ENCODE measurements at places on chromosomes 1 and 21.
A peak's percentile ranks its signal among the peaks of the same experiment; 100 is the strongest.

DNA sequence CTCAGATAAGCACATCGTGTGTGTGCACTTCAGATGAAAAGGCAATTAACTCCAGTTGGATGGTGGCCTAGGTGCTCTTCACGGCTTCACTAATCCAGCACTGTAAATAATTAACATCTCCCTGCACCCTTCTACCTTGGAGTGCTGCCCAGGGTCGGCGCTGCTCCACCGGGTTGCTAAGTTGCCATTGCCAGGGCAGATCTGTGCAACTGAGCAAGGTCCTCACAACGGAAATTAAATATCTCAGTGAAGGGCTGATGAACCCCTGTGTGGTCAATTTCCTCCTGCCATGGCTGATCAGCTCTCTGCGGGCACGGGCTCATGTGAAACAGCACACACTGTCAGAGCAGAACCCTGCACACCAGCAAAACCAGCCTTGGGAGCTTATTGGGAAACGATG lies 63.2 kb downstream of the SYDE2 start:
- DNase-seq: no peak

GRCh38 chr1:84298684-84299535 lies 2.6 kb upstream of the SAMD13 start:
- peak; percentile 38 for DNase-seq

DNA sequence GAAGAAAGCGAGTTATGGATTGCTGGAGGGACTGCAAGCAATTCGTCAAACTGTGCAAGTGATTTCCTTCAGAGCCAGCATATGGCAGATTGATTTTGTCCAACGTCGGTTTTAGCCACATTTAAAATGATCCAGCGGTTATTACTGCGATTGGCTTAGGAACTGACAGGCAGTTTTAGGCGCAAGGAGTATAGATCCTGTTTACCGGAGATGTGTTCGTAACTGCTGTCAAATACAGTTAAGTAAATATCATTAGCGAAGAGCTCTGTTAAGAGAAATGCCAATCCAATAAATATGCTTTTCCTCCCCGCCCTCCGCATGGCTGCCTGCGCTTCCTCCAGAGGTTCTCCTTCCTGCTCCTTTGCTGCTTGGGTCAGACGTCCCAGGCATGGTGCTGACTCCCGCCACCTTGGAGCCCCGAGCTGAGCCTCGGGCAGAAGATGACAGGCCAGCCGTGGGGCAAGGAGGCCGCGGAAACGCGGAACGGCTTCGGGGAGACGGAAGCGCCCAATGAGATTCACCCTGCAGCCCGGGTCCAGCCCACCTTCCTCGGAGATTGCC lies 9.4 kb upstream of the BARHL2 start:
- DNase-seq: no peak

DNA sequence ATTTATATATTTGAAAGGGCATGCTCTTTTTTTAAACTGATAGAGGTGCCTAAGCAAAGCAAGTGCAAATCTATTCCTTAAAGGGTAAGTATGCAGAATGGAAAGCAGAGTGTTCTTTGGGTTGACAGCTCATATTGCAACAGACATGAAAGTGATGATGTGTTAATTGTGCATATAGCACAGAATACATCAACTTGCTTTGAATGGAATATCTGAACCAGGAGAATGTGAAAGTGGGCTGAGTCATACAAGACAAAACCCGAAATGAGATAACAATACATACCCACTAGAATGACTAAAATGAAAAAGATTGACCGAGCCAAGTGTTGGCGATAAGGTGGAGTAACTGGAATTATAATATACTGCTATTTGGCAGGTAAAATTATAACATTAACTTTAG lies 4.3 kb downstream of the CR1 start:
- DNase-seq: no peak

DNA sequence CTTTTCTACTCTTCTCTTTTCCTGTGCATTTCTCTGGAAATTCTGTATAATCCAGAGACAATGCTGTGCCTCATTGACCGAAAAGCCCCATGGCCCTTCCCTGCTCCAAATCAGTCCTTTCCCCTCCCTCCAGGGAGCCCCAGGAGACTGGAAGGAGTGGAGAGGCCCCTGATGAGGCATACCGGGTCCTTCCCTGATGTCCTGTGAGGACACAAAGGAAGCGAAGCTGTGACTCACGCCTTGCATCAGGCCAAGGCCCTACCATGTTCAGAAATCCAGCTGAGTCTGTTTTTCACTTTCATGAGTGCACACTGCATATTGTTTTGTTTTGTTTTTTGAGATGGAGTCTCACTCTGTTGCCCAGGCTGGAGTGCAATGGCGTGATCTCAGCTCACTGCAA lies 38.7 kb upstream of the BECN2 start:
- peak; percentile 20 for DNase-seq

GRCh38 chr1:49136738-49137251 lies 360.1 kb upstream of the BEND5 start:
- DNase-seq: no peak

DNA sequence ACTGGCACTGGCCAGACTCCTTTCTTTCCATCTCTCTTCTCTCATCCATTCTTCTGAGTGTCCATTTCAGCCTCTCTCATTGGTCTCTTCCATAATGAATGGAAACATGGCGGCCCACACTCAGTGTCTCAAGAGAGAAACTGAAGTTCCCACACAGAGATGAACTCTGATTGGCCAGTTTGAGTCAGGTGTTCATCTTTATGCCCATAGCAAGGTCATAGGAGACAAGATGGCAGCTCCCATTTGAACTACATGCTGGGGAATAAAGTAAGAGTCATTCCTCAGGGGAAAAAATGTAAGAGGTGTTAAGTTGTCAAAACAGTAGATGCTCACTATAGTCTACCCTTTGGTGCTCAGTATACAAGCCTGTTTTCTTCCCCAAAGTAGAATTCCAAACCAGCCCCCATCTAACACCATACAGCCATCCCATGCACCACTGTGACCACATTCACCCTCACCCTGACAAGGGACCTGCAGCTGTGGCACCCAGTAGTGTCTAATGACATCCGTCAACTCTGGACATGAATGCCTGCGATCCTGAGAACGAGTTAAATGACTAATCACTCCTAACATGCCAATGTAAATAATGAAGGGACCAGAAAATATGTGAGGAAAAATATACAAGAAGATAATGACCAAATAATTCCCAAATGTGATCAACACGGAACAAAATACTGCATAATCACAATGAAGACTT lies 12.4 kb downstream of the CDA start:
- no peak for DNase-seq

DNA sequence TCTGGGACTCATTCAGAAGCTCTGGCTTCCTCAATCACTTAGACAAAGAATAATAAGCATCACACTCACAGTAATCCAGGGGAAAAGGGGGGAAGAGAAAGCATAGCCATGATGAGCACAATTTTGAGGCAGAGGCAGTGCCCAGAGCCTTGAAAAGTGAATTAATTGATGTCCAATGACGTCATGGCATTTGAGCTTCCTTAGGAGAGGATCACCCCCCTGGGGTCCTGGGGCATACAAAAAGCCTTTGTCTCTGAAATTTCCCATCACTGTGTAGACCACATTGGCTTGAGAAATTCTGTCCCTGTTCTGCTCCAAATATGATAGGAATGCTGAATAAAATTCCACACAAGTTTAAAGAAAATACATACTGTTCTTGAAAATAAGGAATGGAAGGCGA lies 84.3 kb upstream of the COA6 start:
- DNase-seq: no peak

DNA sequence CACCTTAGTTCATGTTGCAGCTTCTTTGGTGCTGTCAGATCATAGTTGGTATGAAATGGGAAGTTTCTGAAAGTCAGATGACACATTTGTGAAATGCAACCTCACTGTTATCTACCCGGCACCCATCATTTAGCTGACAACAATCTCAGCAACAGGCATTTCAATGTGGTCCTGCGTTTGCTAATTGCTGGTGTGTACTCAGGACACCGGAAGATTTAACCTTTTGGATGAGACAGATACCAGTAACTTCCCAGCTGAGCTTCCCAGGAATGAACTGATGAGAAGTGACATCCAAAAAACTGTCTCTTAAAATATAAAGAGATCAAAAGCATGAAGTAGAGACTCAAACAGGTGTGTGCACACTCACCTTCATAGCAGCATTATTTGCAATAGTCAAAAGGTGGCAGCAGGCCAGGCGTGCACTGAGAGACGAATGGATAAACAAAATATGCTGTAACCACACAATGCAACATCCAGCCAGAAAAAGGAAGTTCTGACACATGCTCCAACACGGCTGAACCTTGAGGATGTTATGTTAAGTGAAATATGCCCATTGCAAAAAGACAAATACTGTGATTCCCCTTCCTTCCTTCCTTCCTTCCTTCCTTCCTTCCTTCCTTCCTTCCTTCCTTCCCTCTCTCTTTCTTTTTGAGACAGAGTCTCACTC lies 7.9 kb upstream of the CLDN14 start:
- no peak for DNase-seq

DNA sequence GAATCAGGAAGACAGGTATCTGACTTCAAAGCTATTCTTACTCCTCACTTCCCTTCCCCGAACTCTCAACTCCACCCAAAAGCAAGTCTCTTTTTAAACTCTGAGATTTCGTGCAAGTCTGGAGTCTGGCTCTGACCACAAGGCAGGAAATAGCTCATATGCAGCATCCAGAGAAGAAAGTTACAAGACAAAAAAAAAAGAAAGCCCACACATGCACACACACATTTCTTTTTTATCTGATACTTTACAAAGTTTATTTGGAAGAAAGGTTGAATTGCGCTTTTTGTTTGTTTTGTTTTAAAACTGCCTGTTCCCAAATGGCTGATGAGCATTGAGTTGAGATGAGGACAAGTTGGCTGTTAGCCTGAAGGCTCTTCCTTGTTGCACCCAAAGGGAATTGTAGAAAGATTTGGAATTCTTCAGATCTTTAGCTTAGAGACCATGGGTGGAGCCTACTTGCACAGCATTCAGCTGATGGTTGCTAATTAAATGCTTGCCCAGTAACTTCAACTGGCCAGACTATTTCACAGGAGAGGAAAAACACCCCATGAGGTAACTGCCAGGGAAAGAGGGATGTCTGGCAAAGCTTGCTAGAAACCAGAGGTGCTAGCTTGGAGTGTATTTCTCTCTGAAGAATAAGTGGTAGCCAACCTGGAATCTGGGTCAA lies 490.3 kb downstream of the TTLL7 start:
- peak; percentile 36 for DNase-seq

DNA sequence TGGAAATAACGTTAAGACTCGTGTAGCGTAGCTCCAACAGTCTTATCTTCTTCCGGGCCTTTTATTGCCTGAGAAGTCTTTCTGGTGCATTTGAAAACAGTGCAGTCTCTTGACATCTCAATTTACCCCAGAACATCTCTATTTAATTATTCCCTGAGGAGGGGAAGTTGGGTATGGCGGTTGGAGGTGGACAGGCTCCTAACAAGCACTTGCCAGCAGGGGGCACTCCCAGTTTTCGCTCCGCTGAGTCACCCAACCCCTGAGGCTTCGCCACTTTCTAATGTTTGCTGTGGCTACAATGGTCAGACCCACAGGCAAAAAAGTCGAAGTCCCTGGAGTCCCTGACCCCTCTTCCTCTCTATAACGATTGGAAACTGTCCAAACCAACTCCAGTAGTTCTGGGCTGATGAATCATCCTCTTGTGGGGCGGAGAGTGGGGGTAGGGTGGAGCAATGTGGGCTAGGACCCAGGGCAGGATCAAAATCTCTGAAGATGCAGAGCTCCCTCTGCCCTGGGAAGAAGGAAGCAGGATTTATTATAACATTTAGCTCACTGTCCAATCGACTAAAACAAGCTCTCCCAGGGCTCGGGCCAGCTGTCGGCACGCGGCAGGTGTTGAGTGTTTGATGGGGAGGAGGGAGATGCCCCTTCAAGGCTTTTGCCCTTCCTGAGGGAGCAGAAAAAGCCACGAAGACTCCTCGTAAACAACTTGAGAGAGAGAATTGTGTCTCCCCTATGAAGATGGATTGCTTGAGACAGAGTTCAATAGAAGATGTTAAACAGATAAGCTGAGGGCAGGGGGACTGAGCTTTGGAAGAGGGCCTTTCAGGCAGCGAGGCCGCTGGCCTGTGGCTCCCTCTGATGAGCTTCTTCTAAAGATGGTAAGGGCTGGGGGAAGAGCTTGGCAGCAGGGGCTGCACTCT lies 85.7 kb downstream of the BRINP2 start:
- no peak for DNase-seq

GRCh38 chr1:85275701-85276214 lies 674 bp downstream of the BCL10 start:
- no peak for DNase-seq

DNA sequence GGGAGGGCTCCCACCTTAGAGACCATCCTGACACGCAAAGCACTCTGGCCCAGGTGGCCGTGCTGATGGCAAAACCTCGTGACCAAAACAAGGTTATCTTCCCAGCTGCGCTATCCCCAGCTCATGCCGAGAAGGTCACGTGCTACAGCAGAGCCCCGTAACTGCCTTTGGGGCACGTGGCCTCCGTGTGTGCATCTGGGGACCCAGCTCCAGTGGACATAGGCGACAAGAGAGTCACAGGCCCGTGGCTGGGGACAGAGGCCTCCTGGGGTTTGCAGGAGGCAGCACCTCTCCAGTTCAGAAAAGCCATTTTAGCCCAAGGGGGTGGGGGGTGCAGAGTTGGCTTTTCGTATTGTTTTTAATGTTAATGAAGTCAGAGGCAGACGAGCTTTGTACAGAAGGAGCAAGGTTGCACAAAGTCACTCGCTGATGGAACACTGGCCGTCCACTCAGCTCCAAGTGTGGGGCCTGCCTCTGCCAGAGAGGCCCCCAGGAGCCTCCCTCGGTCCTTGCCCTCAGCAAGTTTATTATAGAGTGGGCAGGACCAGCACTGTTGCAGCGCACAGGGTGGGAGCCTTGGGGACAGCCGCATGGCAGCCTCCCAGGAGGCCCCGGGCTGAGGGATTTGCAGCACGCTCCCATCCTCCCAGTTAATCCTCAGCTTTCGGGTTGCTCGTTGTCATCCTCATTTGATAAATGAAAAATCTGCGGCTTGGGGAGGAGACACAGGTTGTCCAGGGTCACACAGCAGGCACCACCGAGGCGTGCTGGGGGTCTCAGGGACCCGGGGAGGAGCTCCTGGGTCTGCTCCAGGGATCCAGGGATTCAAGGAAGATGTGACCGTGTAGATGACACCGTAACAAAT lies 8.0 kb upstream of the PDE9A start:
- DNase-seq: no peak

- peak; percentile 24 for DNase-seq
These were observed at the start of gene GIPC2 for GRCh38 chr1:78045926-78046778. Gene GIPC2, plus strand, starts transcription at chr1:78045966. Its CDS starts 129 bp downstream, at chr1:78046095.
